ENCODE measurements at places on chromosomes 12 and 14.

DNA sequence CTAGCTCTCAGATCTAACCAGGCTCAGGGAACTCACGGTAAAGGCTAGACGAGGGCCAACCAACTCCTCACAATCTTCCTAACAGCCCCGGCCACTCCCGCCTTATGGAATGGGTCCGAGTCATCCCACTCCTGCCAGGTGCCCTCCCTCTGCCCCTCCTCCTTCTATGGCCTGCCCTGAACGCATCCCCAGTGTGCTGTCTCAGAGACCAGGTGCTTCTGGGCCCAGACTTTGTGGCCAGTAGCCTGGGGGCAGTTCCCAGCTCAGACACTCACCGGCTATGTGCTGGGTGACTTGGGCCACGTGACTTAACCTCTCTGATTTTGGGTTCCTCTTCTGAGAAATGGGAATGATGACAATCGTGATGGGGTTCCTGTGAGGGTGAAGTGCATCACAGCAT, 22.5 kb downstream of the PAPLN start:
- DNase-seq: no peak

GRCh38 chr12:62290846-62291245, 30.6 kb downstream of the USP15 start:
- no peak for DNase-seq

- DNase-seq: no peak
Measured at GRCh38 chr12:115075552-115076170, 391.7 kb upstream of the TBX3 start.

- no peak for DNase-seq
Measured at GRCh38 chr12:68638171-68638570, 27.5 kb downstream of the RAP1B start.

GRCh38 chr14:52076334-52076733, 7.5 kb upstream of the NID2 start:
- no peak for DNase-seq

DNA sequence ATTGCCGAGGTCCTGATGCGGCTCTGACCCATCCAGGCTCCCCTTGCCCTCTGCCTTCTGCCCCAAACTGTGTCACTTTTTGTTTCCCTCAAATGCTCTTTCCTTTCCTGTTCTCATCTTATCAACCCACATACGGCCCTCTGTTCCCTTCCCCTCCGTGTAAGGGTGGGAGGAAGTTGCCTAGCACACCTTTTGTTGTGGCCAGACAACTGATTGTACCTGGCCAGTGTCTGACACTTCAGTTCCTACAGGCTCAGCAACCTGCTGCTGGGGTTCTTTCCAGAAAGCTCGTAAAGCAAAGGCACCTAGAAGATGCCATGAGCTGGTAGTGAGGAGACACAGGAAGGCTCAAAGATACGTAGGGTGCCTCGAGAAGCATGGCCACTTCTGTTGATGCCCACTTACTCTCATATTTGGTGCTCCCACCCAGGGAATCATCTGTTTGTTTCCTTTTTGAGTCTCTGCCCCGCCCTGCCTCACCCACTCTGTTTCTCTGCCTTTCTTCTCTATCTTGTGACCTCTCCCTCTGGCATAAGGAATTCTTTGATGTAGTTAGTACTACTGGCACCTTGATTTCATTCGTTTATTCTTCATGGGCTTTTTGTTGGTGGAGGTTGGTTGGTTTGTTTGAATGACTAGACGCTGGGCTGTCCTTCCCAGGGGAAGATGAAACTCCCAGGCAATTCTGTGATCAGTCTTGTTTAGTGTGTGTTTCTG, 152.4 kb upstream of the FKBP4 start:
- DNase-seq: peak; percentile 20

- no peak for DNase-seq
Measured at GRCh38 chr14:102283631-102284129, 21.3 kb downstream of the MOK start.

Measured in Caco-2 (cell line).